CD4-positive, alpha-beta T cell treated with Interleukin-6 for 4 hours (primary cell): ENCODE measurements at places on chromosomes 11 and 22.

- DNase-seq: no peak
Observed at GRCh38 chr11:119153049-119153818, 4.4 kb downstream of the ABCG4 start.

- no peak for DNase-seq
Observed at GRCh38 chr11:27313157-27313821, 49.7 kb downstream of the CCDC34 start.

DNA sequence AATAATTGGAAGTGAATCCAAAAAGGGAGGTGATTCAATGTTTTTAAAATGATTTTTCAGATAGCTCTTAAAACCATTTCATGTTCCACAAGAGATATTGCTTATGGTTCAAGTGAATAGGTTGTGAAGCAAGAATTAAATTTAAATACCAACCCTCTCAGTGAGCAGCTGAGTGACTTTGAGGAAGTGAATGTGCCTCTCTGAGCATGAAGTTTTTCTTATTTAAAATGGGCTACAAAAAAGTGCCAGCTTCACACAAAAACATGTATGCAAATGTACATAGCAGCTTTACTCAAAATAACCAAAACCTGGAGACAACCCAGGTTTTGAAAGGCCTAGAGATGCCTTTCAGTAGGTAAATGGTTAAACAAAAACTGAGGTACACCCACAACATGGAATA is 35.5 kb upstream of the GAB4 start:
- DNase-seq: no peak

DNA sequence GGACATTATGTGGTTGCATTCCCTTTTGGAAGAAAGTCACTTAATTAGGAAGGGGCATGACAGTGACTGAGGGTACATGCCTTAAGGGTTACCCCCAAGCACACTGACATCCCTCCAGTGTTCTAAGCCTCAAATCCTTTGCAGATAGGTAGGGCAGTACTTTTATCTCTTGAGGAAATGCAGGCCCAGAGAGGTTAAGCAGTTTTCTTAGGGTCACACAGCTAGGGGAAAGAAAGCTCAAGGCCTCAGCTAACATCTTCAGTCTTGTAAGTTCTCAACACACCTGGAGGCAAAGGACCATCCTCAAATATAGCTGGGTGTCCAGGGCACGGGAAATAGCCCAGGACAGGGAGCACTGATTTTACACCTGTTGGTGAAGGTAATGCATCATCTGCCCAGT is 31.6 kb downstream of the KIAA1671 start:
- no peak for DNase-seq

DNA sequence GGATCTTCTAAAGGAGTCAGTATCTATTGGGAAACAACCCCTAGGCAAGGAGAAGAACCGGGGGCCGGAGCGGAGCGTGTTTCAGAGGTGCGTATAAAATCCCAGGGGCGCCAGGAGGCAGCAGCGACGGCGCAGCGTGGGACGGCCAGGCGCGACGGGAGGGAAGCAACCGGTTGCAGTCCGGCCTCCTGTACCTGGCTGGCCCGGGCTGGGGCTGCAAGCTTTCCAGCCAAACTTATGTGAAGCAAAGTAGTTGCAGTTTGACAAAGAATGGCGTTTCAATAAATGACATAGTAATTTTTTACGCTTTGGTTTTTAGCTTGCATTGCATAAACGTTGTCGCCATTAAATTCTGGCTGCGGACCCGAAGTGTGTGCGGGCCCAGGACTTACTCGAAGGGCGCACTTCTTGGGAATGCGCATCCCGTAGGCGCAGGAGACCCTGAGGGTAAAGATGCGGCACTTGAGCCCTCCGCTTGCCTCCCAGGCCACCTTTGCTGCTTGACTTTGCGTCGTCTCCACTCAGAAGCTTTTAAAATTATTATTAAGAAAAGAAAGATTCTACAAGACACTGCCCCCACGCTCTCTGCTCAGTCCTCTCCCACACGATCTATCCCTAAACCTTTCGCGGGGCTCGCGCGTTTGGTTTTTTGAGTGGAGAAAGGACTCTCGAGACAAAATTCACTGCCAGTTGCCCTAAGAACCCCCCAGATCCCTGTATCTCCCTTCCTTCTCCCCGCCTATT is 1.6 kb upstream of the WT1 start:
- no peak for DNase-seq

GRCh38 chr22:40479126-40479800 is 108.9 kb downstream of the SGSM3 start:
- no peak for DNase-seq

GRCh38 chr11:131823772-131824171 is 453.4 kb downstream of the NTM start:
- DNase-seq: no peak

- DNase-seq: no peak
Observed at GRCh38 chr22:37256075-37256726, 12.1 kb upstream of the RAC2 start.

DNA sequence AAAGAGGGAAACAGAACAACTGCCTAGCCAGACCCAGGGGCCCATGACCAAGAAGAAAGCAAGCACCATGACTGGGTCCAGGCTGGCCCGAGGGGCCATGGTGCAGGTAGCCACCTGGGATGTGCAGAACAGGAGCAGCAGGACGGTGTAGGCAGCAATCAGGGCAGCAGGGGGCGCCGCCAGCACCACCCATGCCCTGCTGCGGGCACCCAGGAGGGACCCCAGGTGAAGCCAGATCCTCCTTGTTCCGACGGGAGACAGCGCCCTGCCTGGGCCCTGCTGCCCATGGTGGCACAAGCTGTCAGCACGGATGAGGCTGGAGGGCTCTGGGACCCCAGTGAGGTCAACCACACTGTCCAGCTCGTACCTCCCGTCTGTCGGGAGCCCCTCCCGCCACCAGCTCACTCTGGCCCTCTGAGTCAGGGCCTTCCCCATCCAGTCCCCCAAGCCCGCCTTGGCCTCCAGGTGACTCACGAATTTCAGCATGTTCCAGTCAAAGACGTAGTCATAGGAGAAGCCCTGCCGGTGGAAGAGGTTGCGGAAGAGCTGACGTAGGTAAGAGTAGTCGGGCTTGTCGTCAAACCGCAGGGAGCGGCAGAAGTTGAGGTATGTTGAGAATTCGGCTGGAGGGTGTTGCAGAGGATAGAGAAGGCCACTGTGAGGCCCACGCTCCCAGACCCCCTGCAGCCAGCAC is 18.8 kb downstream of the CSNK1E start:
- peak; percentile 66 for DNase-seq

- no peak for DNase-seq
Observed at GRCh38 chr11:124748481-124749343, 3.3 kb downstream of the VSIG2 start.

GRCh38 chr11:75722669-75723042 is 5.0 kb downstream of the MOGAT2 start:
- no peak for DNase-seq

- no peak for DNase-seq
Observed at GRCh38 chr11:32529994-32530588, 53.5 kb upstream of the EIF3M start.

GRCh38 chr11:118267486-118267885 is 3.4 kb upstream of the MPZL2 start:
- DNase-seq: no peak

GRCh38 chr22:45102896-45103420 is 60.8 kb upstream of the NUP50 start:
- DNase-seq: no peak

DNA sequence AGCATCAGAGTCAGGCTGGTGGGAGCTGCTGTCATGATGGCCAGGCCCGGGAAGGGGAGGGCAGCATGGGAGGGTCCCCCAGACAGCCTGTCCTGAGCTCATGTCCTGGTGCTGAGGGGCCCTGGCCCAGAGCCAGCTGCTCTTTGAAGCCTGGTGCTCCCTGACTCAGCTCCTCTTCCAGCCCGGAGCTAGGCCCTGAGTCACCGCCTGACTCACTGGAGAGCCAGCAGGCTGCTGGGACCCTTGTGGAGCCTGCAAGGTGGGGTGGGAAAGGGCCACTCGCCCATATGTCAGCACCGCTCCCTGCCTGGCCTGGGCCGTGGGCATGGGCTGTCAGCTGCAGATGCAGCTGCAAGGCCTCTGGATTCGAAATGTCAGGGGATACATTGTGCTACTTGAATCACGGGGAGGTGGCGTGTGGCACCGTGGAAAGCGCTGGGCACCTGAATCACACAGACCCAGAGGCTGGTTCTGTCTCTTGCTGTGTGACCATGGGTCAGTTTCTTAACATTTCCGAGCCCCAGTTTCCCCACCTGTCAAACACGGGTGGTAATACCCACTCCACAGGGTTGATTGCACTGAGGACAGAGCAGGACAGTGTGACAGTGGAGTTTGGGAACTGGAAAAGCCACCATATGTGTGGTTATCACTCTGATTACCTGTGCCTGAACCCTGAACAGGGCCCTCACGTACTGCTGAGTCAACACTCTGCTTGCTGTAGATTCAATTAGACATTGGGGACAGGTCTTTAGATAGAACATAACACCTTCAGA is 4.4 kb downstream of the CACNA1I start:
- DNase-seq: no peak

- DNase-seq: no peak
Observed at GRCh38 chr11:102410382-102410784, 42.2 kb downstream of the TMEM123 start.

- DNase-seq: peak; percentile 74
Observed at GRCh38 chr22:46071451-46072109, 78.7 kb upstream of the PPARA start.

GRCh38 chr11:80028998-80029397 is 588.2 kb upstream of the TENM4 start:
- DNase-seq: no peak
